ENCODE measurements at places on chromosomes 3 and 15.

DNA sequence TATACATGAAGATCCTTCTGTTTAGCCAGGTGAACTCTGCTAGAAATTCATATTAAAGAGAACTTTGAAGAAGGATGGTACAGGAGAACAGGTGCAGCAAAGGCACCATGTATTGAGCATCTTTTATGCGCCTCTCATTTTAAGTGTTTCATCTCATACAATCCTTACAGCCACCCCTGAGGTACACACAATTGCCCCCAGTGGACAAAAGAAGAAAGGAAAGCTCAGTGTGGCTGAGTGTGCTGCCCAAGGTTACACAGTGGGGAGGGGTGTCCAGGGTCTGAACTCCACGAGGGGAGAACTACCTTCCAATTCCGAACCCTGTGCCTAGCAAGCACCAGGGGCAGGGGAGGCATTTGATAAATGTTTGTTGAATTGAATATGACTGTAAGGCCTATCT is 98.6 kb downstream of the MECOM start:
- DNase-seq: no peak

- no peak for DNase-seq
Observed at GRCh38 chr3:69531576-69532546, 146.0 kb upstream of the FRMD4B start.

GRCh38 chr3:8218353-8218940 is 283.2 kb upstream of the LMCD1 start:
- DNase-seq: no peak

DNA sequence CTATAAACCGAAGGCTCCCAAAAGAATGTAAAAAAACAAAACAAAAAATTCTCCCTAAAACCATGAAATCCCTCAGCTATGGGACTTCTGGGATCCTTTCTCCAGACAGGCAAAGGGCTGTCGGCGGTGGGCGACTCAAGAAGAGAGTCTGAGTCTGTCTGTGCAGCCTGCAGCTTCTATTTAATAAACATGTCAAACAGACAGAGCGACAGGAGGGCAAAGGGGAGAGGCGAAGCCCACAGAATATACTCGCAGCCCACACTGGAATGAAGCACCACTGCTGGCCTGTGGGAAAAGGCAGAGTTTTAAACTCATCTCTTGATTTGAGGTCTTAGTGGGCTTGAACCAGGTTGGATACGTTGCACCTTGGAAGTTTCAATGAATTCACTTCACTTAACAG is 40.2 kb downstream of the ISL2 start:
- no peak for DNase-seq
